Daoy (cell line): ENCODE measurements at places on chromosomes 6 and 20.

DNA sequence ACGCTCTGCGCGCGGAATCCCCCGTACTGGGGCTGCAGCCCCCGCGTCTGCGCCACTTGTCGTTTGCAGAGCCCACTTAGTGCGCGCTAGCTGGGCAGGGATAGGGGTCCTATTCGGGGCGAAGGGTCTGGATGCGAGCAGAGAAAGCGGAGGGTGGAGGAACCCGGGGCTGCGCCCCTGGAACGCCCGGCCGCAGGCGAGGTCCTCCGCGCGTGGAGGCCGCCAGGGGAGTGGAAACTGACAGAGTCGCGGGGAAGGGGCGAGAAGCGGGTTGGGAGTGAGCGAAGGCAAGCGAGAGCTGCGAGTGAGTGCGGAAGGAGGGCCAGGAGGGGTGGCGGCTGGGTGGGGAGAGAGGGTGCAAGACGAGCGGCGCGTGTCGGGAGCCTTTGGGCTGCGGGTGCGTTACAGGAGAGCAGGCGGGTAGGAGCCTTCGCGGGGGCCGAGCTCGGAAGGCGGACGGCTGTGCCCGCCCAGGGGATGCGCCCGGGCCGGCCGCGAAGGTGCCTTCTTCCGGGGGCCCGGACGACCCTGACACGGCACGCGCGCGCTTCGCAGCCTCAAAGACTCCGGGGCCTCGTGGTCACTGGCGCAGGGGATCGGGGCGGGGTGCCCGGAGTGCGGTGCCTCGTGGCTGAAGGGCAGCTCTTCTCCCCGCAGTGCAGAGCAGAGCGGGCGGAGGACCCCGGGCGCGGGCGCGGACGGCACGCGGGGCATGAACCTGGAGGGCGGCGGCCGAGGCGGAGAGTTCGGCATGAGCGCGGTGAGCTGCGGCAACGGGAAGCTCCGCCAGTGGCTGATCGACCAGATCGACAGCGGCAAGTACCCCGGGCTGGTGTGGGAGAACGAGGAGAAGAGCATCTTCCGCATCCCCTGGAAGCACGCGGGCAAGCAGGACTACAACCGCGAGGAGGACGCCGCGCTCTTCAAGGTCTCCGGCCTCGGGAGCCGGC, 1.2 kb downstream of the IRF4 start:
- DNase-seq: no peak

DNA sequence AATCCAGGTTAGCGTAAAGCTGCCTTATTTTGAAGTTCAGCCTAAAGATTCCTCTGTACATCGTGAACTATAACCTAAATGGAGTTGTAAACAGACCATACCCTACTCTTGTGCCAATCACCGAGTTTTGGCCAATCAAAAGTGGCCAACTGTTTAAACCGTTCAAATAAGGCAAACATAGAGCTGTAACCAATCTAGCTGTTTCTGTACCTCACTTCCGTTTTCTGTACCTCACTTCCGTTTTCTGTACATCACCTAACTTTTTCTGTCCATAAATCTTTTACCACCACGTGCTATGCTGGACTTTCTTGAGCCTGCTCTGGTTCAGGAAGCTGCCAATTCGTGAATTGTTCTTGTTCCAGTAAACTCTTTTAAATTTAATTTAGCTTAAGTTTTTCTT, 39.7 kb downstream of the LBP start:
- no peak for DNase-seq

- no peak for DNase-seq
Observed at GRCh38 chr6:79842376-79843040, 104.8 kb downstream of the ELOVL4 start.

GRCh38 chr6:111187874-111188273, 100.6 kb downstream of the SLC16A10 start:
- no peak for DNase-seq

- no peak for DNase-seq
Observed at GRCh38 chr6:111280445-111280955, 193.2 kb downstream of the SLC16A10 start.

DNA sequence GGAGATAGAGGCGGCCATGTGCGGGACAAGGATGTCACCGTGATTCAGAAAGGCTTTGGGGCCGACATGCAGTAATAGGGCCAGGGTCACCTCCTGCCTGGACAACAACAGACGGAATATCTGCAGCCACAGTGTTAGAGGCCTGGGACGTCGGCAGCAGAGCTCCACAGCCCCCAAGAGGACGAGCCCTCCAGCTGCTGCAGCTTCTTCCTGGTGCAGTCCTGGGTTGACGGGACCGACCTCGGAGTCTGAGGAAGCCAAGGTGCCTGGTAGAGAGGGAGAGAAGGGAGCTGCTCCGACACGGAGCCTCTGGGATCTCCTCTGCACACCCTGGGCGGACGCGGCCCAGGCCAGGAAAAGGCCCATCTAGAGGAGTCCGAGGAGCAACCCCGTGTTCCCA, 23.2 kb upstream of the CHRNA4 start:
- DNase-seq: no peak

DNA sequence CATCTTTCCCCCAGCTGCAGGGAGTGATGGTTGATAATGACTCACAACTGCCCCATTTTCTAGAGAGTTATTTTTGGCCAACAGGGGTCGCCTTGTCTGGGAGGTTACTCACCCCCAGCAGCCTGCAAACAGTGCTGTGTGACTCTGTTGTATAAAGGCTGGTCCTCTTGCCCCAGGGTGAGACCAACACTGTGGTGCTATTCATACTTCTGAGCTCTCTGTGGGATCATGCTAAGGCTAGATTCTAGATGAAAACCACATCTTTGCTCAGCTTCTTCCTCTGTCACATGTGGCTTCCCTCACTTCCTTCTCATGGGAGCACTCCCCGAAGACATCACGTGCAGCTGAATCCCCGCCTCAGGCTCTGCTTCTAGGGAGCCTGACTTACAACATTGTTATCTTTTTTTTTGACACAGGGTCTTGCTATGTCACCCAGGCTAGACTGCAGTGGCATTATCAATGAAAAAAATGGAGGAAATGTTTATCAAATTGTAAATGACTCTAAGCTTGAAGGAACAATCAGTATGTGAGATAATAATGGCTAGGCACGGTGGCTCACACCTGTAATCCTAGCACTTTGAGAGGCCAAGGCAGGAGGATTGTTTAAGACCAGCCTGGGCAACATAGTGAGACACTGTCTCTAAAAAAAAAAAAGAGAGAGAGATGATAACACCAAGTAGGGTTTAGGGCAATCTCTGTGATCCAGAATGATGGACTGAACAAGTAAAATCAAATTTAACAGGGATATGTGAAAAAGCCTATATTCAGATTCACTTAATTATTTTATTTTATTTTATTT, 55.7 kb upstream of the SLC23A2 start:
- DNase-seq: peak; percentile 45

DNA sequence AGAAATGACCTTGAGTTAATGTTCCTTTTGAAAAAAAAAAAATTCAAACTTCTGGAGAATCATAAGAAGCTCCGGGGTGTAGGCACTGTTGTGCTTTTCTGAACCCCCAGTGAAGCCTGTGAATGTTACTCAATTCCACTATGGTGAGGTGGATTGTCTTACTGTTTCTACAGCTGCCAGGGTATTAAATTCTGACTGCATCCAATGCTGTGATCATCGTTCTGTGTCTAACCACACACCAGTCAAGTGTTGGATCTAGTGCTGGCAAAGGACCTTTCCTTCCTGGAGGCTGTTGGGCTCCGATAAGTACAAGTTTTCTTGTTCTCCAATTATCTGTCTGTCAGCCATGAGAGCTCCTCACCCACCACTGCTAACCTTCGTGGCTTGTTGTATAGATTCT, 162.0 kb upstream of the EPHA7 start:
- no peak for DNase-seq

DNA sequence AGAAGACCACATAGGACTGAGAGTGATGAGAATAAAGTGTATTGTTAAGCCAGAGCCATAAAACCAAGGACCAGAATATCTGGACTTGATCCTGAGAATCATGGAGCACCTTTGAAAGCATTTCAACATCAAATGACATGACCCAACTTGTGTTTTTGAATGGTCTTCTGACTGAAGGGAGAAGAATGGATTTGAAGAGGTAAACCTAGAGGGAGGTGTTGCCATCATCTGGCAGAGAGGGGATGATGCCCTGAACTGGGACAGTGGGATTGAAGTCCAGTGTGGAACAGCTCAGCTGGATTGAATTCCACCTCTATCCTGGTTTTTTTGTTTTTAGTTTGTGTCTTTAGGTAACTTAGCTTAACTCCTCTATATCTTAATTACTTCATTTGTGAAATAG, 570.0 kb downstream of the TBC1D32 start:
- no peak for DNase-seq

GRCh38 chr6:43260791-43261190, 17.5 kb downstream of the TTBK1 start:
- DNase-seq: no peak

DNA sequence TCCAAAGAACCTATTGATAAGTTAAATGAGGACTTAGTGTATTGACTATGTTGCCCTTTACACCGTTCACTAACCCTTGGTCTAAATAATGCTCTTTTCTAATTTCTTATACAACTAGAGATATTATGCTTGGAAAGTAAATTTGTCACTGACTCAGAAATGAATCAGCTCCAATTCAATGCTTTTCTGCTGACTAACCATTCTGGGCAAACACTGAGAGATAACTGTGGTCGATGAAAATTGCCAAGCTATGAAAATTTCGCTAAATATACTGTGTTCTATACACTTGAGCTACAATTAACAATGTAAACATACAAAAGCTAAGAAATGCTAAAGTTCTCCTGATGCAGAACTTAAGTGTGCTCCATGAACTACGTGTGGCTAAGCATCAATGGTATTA, 23.1 kb upstream of the FBXO9 start:
- peak; percentile 85 for DNase-seq

GRCh38 chr20:45970646-45971424, 1.2 kb downstream of the ZNF335 start:
- no peak for DNase-seq

GRCh38 chr20:37651932-37652331, 41.9 kb upstream of the CTNNBL1 start:
- peak; percentile 72 for DNase-seq

DNA sequence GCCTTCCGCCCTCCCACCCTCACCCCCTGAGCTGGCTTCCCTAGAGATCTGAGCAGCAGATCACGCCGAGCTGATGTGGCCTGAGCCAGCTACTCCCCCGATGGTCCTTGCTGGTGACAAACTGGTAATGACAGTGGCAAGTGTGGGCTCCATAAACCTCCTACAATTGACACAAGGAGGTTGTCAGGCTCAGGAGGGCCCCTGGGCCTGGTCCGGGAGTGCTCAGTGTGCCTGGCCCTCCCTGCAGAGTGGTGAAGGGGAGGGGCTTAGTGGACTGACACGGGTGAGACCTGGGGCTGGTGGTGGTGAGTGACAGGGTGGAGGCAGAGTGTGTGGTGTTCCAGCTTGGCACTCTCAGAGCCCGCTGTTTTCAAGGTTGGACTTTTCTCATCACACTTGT, 22.6 kb upstream of the MPC1 start:
- DNase-seq: no peak

- no peak for DNase-seq
Observed at GRCh38 chr6:44333942-44334341, 8.5 kb upstream of the SPATS1 start.

- peak; percentile 85 for DNase-seq
Observed at GRCh38 chr6:38973178-38974057, 75.2 kb upstream of the GLP1R start.

DNA sequence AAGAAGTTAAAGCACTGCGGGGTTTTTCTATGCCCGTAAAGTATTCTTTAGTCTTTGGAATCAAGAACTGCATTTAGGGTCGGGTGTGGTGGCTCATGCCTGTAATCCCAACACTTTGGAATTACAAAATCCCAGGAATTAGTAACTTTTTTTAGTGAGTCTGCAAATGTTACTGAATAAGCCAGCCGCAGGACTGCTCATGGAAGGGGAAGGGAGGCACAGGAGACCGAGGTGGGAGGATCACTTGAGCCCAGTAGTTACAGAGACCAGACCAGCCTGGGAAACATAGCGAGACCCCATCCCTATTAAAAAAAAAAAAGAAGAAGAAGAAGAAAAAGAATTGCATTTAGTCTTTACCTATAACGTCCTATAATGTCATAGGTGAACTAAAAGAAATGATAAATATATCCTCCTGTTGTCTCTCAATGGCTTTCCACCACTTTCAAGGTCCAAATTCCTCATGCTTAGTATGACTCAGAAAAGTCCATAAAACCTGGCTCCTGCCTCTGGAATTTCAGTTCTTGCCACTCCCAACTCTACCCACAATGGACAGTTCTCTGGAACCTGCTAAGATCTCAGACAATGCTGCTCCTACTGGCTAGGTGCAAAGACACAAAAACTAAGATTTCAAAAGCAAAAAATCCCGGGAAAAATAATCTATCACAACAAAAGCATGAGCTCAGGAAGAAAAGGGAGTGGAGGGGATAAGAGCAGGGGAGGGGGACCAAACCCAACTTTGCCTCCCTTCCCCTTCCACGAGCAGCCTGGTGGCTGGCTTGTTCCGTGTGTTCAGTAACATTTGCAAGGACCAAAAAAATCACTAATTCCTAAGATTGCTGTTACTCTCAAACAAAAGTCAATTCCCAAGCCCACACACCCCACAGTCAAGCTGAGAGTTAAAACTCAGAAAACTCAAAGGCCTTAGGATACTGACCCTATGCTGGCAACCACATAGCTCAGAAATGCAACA, 39.0 kb downstream of the B4GALT5 start:
- DNase-seq: peak; percentile 54

DNA sequence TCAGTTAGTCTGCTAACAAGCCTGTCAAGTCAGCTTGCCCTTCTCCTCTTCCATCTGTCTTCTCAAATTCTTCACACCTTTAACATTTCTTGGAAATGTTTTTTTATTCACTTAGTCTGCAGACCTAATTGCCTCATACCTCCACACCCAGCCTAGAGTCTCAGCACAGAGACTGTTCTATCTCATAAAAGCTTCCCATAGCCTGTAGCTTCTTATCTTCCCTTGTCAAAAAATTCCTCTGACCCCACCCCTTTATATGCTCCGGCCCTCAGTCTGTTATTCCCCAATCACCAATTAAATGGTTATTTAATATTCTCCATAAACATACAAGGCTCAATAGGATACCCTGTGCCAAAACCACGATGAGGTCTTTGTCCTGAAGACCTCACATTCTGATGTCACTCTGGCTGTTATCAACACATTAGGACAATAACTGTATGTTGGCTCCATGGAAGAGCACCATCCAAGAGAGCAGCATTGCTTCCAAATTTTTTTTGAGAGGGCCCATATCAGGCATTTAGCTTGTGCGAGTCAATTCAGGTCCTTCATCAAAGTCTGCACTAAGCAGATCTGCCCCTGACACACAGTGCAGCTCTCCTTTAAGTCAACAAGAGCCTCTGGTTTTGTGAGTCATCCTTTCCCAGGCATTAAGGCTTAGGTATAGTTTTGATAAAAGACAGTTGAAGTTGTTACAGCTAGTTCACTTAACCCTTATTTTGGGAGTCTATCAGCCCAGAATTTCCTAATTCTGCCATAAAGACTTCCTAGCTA, 83.2 kb upstream of the TBX18 start:
- peak; percentile 56 for DNase-seq

- no peak for DNase-seq
Observed at GRCh38 chr6:154579485-154579884, 69.0 kb upstream of the CNKSR3 start.

DNA sequence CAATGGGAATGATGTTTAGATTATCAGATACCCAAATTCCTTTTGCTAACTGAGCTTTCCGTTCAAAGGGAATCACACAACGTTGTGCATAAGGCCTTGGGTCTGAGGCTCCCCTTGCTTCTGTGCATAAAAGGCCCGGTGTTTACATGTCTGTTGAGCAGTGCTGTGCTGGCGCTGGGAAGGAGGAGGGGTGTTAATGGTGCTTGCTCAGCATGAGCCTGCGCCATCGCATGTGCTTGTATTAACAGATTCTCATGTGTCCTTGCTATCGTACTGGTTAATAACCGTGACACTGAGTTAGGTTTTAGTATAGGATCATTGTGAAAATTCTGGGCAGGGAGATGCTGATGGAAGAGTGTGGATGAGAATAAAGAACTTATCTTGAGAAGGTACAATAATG, 62.3 kb upstream of the TRAF3IP2 start:
- no peak for DNase-seq

- no peak for DNase-seq
Observed at GRCh38 chr6:144637541-144637940, 352.4 kb downstream of the UTRN start.
